ENCODE measurements at places on chromosomes 2 and 18.

- no peak for DNase-seq
Measured at GRCh38 chr2:115115135-115115534, 672.7 kb downstream of the DPP10 start.

DNA sequence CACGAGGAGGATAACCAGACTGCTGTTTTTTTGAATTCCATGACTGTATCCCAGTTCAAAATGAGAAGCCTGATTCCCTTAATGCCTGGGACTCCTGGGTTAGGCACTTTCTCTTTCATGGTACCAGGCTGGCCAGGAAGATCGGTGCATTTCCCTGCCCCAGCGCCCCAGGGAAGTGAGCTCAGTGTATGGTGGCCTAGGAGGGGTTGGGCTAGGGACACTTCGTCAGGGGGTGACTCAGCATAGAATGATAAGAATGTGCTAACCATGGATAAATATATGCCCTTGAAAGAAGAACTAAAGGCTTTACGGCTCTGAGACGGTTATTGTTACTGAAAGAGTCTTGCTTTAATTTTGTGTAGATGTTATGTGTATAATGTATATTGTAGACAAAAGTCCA is 27.5 kb upstream of the FAM237A start:
- peak; percentile 1 for DNase-seq

DNA sequence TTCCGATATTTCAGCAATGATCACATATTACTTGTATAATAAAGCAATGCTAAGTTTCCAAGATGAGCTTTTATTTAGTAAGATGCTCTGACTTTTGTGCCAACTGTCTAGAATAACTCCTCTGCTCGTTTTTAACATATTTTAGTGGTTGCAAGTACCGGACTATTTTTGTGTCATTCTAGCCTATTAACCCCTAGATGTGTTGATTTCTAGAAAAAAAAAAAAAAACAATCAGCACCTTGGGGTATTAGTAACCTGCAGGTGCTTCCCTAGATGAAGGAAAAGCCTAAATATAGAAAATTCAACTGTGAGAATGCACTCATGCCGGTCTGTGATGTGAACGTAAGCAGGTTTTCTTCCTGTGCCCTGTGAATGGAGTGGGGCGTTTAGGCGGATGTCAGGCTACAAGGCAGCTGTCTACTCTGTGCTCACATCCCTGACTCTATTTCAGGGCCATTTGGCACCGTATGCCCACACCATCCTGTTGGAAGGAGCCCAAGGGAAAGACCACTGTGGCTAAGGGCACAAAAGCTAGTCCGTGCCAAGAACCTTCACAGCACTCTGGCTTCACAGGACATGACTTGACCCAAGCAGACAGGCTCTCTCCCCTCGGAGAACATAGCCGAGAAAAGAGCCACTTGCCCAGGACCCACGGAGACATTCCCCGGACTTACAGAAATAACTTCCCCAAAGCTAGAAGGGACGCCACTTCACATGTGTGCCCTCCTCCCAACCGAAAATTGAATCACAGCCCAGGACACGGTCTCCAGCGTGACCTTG is 60.9 kb upstream of the AGAP1 start:
- no peak for DNase-seq

DNA sequence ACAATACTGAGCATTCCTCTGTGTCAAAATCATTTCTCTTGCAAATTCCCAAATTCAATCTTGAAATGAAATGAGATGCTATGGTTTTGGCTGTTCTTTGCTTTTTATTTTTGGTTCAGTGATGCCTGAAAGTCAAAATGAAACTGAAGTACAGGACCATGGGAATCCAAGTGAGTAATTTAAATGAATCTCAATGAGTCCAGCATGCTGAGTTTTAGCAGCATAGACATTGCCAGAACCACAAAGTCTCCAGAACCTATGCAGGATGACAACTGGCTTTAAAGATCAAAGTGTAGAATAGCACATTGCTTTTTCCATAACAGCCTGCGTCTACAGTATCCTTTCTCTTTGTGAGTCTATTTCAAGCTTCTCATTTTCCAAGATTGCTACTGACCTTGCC is 1050.7 kb upstream of the PIK3C3 start:
- no peak for DNase-seq

DNA sequence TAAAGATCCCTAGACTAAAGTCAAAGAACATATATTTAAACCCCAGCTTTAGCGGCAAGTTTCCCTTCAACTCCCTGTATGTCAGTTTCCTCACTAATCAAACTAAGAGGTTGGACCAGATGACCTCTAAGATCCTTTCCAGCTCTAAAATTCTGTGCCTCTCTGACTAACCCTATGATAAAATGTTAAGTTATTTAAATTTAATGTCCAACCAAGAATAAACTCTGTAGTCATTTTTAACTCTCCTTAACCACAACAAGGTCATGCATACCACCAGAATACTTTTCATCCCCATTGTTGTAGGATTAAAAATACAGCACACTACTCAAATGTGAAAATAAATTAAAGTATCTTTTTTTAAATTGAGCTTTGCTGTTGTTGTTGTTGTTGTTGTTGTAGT is 5.2 kb upstream of the PDE1A start:
- no peak for DNase-seq

GRCh38 chr2:9889812-9890261 is 46.6 kb downstream of the TAF1B start:
- DNase-seq, result no peak

- no peak for DNase-seq
Measured at GRCh38 chr18:68427951-68428401, 286.9 kb downstream of the TMX3 start.

DNA sequence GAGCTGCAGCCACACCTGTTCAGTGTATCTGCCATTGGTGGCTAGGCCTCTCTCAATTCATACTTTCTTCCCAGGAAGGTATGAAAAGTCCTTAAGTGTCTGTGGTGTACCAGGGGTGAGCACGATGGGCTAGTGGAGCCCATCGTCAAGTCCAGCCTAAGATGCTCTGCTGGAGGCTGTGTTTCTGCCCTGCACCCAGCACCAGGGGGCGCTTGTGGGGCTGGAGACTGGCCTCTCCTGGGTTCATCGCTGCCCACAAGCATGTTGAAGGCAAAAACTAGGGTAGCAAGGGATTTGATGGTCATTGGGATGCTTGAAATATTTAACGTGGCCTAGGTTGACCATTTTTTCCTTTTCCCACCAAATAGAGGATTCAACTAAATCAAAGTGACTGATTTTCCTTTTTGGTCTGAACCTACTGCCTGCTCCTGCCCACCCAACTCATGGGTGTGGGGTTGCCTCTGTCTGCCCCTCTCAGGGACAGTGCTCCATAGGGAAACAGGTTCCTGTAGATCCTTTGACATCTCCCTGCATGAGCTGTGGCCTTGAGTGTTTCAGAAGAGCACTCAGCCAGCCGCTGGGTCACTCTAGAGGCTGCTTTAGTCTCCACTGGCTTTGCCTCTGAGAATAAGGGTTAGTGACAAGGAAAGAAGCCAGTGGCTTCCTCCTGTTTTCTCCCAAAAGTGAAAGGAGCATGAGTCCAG is 59.0 kb downstream of the TPGS2 start:
- peak; percentile 8 for DNase-seq

DNA sequence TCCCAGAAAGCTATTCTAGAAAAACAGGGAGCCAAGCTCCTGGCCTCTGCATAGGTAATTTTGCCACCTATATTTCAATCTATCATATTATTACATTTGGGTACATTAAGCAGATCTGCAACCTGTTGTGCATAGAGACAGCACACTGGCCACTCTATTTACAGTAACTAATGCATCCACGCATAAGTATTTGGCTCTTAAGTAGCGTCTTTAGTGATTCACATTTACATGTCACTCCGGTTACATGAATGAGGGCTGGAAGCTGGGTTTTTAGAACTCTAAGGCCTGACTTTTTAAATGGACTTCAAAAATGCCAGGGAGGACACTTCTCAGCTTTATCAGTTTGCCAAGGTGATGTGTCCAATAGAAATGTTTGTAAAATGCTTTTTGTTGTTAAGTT is 97.7 kb downstream of the NYAP2 start:
- DNase-seq, result no peak

DNA sequence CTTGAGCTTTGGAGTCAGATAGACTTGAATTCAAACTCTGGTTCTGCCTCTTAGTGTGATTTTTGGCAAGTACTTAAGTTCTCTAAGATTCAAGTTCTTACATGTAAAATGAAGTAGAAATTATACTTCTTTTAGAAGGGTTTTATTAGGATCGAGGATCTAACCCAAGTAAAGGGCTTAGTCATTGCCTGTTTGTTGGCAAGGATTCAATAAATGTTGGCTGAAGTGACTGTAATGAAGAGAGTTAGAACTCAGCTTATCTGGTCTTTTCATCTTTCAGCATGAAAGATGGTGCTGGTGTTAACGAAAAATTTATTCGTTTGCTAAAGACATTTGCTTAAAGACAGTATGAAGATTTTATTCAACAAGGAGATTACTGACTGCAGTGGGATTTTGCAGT is 315.9 kb upstream of the THUMPD2 start:
- DNase-seq, result no peak

GRCh38 chr2:205848601-205849000 is 166.3 kb downstream of the NRP2 start:
- no peak for DNase-seq

- DNase-seq, result no peak
Measured at GRCh38 chr18:46751882-46752281, 5.0 kb downstream of the ST8SIA5 start.

- DNase-seq, result no peak
Measured at GRCh38 chr2:169110419-169110818, 41.1 kb downstream of the DHRS9 start.

DNA sequence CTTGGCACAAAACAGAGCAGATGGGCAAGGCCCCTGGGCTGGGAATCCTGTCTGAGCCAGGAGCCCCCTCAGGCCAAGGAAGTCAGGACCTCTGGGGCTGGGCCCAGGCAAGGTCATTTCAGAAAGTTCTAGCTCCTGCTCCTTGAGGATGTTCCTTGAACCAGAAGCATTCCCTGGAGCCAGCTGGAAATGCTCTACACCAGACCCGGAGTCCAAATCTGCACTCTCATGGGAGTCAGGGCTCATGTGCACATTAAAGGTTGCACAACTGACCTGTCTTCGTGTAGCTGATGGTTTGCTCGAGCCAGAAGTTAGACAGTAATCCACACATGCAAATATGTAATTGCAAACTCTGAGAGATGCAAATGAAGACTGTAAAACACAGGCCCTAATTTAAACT is 18.0 kb downstream of the PARD6G start:
- DNase-seq, result no peak

DNA sequence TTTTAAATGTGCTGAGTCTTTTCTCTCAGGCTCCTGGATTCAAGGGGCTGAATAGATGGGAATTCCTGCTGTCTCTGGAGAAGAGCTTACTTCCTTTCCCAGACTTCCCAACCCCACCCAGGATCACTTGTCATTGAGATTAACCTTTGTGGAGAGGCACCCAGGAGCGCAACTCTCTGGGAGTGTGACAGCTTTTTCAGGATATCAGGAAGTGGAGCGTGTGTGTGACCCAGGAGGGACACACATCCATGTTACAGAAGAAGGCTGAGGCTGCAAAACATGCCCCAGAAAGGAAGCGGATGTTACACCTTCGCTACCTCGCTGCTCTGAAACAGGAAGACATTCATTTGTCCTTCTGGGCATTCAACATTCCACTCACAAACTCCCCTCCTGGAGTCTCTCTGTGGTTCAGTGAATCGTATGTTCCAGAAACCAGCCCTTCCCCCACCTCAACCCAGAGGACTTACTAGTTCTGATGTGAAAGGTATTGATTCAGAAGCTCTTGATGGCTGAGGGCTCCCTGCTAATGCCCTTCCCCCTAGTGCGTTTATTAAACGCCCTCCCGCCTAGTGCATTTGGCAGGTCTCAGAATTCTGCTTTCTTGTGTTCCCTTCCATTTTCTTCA is 523.9 kb downstream of the TNS1 start:
- no peak for DNase-seq

GRCh38 chr2:52862801-52863200 is 904.8 kb upstream of the CHAC2 start:
- no peak for DNase-seq

- DNase-seq, result no peak
Measured at GRCh38 chr2:23639406-23639982, 254.5 kb downstream of the KLHL29 start.

GRCh38 chr18:79329786-79330185 is 65.9 kb upstream of the NFATC1 start:
- no peak for DNase-seq

DNA sequence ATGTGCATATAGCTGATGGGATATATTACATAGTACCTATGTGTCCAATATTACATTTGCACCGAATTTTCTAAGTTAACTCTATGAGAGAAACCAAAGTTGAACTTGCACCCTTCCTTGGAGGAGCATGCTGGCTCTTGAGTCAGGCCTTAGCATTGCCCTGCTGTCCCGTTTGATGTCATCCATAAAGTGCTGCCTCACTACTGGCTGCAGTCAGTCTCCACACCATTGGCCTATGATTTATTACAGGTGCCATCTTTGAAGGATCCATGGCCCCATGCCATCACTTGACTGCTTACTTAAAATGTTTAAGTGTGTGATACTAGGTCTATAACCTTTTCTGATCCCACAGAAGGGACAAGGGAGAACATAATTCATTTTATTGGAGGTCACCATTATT is 249.3 kb upstream of the RBBP8 start:
- DNase-seq, result no peak

GRCh38 chr2:39667886-39668276 is 2.2 kb downstream of the TMEM178A start:
- DNase-seq, result no peak

DNA sequence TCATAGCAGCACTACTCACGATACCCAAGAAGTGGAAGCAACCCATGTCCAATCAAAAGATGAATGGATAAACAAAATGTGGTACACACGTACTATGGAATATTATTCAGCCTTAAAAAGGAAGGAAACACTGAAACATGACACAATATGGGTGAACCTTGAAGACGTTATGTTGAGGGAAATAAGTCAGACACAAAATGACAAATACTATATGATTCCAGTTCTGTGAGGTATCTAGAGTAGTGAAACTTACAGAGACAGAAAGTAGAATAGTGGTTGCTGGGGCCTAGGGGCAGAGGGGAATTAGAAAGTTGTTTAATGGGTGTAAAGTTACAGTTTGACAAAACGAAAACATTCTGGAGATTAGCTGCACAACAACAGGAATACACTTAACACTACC is 24.7 kb downstream of the TLK1 start:
- no peak for DNase-seq

DNA sequence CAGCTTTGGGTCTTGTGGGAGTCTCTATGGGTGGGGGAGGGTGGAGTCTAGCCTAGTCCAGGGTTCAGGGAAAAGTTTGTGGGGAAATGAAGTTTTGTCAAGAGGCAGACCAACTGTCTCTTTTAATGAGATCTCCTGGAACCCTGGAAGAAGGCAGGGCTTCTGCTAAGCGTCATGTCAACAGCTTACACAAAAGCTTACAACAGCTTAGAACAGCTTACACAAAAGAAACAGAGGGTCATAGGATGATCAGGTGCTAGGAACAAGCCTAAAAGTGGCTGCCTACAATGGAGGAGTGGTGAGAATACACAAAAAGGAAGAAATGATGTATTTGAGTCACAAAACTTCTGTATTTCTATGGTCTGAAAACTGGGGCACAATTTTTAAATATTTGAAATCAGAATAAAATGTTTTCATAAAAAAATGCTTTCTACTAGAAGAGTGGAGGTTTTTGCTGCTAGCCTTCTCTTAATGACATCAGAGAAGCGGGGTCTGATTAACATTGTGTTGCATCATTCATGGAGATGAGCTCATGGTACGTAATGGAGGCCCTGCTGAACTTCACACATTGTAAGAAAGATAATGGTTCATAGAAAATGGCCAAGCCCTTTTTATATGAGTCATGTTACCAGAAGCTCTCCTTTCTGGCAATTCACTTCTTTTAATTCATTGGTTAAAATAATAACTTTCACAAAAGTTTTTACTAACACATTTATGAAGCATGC is 351.0 kb downstream of the PIK3C3 start:
- no peak for DNase-seq

GRCh38 chr2:226771067-226771466 is 28.6 kb downstream of the IRS1 start:
- DNase-seq, result no peak

All from suppressor macrophage treated with lipopolysaccharide for 1 hour (primary cell).